Mesenteric fat pad (tissue), 1 donor: ENCODE measurements at places on chromosomes 16 and 17. TPM values are rescaled to one million over a fixed set of nuclear protein-coding genes. Genes with fewer than 3 reads are reported as not detected.

GRCh38 chr16:68468842-68469241, 20.5 kb upstream of the SMPD3 start:
- no peak for DNase-seq

GRCh38 chr16:89325861-89326471, 108.5 kb downstream of the ZNF778 start:
- no peak for DNase-seq

GRCh38 chr16:89434490-89434889, 55.9 kb downstream of the ANKRD11 start:
- no peak for DNase-seq

DNA sequence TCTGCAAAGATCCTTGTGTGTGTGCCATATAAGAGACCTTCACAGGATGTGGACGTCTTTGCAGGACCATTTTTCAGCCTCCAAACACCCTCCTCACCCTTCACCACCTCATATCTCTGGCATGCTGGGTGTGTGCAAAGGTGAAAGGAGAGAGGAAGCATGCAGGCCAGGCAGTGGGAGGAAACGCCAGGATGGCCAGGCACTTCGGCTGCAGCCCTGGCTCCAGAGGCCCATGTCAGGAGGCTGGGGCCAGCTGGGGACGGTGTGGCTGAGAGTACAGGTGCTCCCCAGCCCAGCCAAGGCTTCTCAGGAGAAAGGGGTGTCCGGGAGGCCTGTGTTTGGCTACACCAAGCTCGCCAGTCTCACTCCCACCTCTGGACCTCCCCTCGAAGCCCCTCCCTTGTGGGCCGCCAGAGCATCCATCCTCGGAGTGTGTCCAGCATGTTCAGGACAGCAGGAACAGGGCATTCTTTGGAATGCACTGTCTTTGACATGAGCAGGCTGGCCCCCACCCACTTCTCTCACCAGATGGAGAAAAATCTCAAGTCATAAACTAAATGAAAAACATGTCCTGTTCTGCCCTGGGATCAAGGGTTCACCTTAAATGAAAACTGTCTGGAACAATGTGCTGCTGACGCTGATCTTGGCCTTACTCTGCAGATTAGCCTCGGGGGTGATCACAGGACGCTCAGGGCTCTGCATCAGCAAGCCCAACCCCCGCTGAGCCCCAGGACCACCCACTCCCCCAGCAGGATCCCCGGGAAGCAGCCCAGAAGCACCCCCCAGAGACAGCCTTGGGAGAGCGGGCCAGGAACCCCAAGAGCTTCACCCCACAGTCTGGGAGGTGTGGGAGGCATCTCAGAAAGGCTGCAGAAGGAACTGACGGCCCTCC, 15.9 kb downstream of the PEMT start:
- DNase-seq, result no peak

- peak; percentile 84 for DNase-seq
Measured at GRCh38 chr17:16915752-16916556, 56.0 kb downstream of the TNFRSF13B start.

- peak; percentile 62 for DNase-seq
Measured at GRCh38 chr17:62109378-62109902, 44.4 kb upstream of the MED13 start.

DNA sequence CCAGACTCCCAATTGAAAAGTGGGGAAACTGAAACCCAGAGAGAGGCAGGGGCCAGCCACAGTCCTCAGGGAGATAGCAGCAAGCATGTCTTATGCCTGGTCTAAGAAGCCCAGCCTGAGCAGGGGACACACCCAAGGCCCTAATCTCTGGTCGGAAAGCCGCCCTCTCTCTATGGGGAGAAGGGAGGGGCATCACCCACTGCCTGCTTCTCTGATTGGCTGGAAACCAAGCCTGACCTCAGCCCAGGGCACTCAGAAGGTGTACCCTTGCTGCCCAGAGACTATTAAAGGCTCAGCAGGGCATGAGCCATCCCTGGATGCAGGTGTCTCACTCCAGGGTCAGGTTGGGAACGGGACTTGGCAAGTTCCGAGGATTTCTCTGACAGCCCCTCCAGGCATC, 5.7 kb upstream of the KRT13 start:
- no peak for DNase-seq

GRCh38 chr17:57881783-57882351, 32.0 kb upstream of the MRPS23 start:
- DNase-seq, result no peak

- no peak for DNase-seq
Measured at GRCh38 chr17:67386965-67387551, 10.0 kb downstream of the PITPNC1 start.

GRCh38 chr17:2369551-2370210, 31.2 kb downstream of the MNT start:
- no peak for DNase-seq

DNA sequence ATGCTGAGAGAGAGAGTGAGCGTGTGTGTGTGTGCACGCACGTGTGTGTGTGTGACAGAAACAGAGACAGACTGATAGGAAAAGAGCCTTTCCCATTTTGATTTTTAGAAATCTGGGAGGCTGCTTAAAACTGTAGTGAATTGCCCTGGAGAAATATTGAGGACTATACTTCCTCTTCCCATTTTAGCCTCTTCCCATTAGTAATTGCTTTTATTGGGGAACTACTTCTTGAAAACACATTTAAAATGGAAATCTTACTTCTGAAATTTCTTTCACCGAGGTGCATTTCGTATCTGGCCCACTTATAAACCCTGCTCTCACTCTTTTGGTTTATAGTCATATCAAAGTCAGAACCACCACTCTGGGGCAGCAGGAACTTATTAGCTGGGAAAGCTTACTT, 47.1 kb downstream of the NUP93 start:
- DNase-seq, result no peak

PSME3 gene
- total RNA-seq, result 144 TPM

DNA sequence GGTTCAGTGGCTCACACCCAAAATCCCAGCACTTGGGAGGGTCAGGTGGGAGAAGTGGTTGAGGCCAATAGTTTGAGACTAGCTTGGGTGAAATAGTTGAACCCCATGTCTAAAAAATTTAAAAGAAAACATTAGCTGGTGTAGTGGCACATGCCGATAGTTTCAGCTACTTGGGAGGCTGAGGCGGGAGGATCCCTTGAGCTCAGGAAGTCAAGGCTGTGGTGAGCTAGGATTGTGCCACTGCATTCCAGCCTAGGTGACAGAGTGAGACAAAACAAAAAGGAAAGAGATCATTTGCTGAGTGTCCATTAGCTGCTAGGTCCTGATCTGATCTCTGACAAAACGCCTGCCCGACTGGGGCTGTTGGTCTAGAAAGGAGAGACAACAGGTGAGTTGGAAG, 14.1 kb upstream of the DBNDD1 start:
- no peak for DNase-seq

CALB2 gene
- 190 TPM for total RNA-seq

MPG gene
- total RNA-seq, result 44.4 TPM

MSRB1 gene
- 27.1 TPM for total RNA-seq

- no peak for DNase-seq
Measured at GRCh38 chr16:24116989-24117388, 139.1 kb upstream of the CACNG3 start.

HNF1B gene
- not detected for total RNA-seq

- no peak for DNase-seq
Measured at GRCh38 chr17:45686250-45686649, 97.9 kb upstream of the CRHR1 start.

GRCh38 chr16:89600956-89601355, 12.5 kb upstream of the DPEP1 start:
- no peak for DNase-seq

DNA sequence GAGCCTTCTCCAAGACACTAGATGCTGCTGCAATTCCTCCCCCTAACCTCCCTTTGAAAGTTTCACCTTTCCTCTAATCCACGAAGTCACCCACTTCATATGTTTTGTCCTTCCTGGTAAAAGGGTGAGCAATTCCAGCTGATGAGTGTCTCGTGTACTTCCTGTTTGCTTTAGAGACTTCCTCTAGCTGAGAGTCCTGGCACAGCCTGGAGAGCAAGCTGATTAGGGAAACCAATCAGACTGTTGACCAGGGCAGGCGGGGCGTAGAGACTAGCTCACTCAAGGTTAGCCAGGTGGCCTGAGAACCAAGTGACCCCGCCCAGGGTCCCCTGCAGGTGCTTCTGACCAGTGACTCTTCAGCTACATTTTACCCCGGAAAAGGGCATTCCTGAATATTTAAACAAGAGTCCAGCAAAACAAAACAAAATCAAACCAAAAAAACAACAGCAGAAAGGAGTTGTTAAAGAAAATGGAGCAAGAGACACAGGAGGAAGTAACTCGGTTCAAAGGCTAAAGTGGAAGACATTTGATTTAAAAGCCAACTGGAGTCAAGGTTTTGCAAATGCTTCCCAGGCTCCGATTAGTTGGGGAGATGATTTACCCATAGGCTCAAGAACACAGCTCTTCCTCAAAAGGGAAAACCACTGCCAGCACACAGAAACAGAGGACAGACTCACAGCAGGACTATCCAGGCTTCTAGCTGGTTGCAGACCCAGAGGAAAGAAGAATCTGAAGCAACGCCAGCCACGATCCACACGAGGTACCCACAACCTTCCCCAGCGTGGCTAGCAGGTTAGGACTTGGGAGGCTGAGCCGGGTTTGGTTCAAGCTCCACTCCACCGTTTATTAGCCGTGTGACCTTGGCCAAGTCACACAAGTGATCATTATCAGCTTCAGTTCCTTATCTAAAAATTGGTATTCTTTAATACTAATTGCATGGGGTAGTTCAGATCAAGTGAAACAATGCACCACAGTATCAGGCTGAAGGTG, 13.4 kb downstream of the HSPB9 start:
- no peak for DNase-seq

GRCh38 chr16:66927918-66928649, 2.7 kb upstream of the RRAD start:
- DNase-seq, result no peak

GRCh38 chr16:27699540-27699939, 149.6 kb downstream of the KATNIP start:
- DNase-seq, result peak; percentile 18

- DNase-seq, result no peak
Measured at GRCh38 chr17:82350182-82351030, 8.6 kb upstream of the TEX19 start.

DNA sequence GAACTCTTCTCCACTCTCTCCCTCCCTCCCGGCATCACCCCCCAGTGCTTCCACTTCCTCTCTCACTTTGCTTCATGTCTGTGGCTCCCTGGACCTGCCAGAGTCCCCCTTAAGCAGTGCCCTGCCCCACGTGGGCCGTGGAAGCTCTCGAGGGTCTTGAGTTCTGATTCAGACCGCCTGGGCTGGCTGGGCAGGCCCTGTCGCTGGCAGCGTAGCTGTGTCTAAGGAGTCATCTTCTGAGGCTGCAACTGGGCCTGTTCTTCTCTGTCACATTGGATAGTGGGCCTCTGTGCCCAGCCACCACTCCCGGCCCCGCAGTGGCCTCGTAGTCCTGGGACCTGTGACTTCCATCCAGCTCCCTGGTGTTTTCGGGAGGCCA, 30.7 kb downstream of the MNT start:
- no peak for DNase-seq

PERCC1 gene
- total RNA-seq, result 0.35 TPM

YBX2 gene
- 2.3 TPM for total RNA-seq

NHLRC4 gene
- total RNA-seq, result 1.3 TPM

DNA sequence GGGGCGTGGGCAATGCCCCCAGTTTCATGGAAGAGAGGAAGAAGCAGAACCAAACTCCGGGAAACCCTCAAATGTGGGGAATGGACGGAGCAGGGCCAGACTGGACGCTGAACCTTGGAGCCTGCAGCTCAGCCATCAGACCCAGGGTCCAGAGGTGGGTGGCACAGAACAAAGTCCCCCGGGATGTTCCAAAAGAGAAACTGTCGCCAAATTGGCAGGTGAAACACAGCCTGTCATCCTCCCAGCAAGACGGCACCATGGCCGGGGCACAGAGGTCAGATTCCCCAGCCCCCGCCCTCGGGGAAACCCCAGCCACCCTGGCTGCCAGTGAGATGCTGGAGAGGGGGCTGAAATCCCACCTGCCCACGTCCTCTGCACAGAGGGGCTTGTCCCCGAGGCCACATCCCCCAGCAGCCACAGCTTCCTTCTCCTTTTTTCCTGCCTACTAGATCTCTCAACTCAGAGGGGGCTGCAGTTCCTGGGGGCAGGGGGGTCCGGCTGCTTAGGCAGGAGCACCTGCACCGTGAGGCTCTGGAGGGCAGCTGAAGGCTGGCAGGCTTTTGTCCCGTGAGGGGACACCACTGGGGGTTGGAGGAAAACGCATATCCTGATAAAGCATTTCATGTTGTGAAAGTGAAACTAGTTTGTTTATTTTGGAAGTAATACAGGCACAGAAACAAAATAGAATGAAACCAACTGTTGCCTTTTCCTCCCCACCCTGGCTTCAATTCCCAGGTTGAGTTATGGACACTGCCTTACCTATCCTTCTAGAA, 1.2 kb upstream of the SECTM1 start:
- DNase-seq, result no peak

KRTAP3-2 gene
- total RNA-seq, result not detected

DNA sequence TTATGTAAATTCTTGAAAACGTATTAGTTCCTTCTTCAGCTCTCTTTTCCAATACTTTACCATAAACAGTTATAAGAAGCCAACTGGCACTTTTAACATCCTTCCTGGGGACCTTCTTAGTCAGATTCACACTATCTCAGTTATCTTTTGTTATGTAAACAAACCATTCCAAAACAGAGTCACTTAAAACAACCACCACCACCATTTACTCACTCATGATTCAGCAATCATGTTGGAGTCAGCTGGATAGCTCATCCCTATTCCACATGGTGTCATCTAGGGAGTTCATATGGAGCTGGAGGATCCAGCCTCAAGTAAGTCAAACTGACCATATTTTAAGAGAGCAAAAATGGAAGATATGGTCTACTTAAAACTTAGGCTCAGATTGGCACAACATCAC, 240.3 kb upstream of the IRX3 start:
- no peak for DNase-seq

DNA sequence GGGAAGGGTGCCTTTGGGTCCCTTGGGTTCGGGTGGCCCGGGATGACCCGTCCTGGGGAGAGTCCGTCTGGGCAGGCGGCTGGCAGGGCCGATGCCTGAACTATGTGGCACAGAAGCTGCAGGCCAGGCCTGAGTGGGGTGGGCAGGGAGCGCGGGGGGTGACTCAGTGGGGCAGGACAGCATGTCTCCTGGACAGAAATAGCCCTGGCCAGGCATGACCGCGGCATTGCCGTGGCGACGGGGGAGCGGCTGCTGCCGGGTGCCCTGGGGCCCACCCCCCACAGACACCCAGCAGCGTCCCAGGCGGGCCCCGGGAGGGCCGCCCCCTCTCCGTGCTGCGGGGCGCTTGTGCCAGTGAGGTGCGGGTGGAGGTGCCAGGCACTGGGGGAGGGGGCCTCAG, 1.8 kb upstream of the C1QTNF8 start:
- no peak for DNase-seq

ASPHD1 gene
- 0.67 TPM for total RNA-seq

CDH3 gene
- total RNA-seq, result 0.51 TPM
